ENCODE measurements at places on chromosomes 13 and 19.

GRCh38 chr13:45242524-45242923, 41.7 kb upstream of the KCTD4 start:
- no peak for DNase-seq

GRCh38 chr13:105196052-105196451, 1339.4 kb downstream of the EFNB2 start:
- DNase-seq: no peak

DNA sequence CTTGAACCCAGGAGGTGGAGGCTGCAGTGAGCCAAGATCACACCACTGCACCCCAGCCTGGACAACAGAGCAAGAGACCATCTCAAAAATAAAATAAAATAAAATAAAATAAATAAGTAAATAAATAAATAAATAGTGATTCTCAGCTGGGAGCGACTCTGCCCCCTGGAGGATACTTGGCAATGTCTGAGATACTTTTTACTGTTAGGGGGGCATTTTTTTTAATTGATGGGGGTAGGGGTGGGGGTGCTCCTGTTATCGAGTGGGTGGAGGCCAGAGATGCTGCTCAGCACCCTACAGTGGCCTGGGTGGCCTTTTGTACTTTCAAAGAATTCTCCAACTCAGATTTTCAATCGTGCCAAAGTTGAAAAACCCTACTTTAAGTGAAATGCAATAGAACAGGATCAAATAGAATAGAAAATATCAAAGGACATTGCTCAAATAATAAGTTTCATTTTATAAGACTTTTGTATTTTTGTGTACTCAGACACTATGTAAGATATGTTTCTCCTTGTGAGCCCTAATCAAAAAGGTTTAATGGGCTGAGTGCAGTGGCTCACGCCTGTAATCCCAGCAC, 7.1 kb upstream of the CLPP start:
- DNase-seq: no peak

- DNase-seq: no peak
These were observed 16.0 kb upstream of the QTRT1 start for GRCh38 chr19:10685210-10685609.

DNA sequence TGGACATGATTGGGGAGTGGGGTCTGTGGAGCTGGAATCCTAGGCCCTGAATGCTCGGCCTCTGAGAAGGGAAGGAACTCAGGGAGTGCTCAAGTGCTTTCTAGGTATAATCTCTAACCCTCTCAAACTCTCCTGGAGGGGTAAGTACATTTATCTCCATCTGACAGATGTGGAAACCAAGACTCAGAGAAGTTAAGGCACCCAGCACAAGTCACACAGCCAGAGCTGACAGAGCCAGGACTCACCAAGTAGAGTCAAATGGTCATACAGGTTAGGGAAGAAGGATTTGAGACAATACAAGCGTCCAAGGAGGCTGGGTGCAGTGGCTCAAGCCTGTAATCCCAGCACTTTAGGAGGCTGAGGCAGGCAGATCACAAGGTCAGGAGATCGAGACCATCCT, 12.9 kb upstream of the LYPD3 start:
- DNase-seq: no peak

GRCh38 chr13:36355632-36356031, 9.4 kb upstream of the SPART start:
- DNase-seq: no peak

- no peak for DNase-seq
These were observed 606.5 kb downstream of the UQCRFS1 start for GRCh38 chr19:28606269-28607032.

GRCh38 chr13:50548586-50548985, 294.9 kb downstream of the DLEU7 start:
- no peak for DNase-seq

GRCh38 chr19:14116525-14116917, 1.0 kb downstream of the PRKACA start:
- DNase-seq: no peak

DNA sequence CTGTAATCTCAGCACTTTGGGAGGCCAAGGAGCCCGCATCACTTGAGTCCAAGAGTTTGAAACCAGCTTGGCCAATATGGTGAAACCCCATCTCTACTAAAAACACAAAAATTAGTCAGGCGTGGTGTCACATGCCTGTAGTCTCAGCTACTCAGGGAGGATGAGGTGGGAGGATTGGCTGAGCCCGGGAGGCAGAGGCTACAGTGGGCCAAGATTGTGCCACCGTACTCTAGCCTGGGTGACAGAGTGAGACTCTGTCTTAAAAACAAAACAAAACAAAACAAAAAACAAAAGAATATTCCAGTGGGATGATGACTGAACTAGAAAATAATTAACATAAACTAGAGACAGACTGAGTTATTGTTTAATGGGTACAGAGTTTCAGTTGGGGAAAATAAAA, 81.7 kb upstream of the ABCC4 start:
- no peak for DNase-seq

DNA sequence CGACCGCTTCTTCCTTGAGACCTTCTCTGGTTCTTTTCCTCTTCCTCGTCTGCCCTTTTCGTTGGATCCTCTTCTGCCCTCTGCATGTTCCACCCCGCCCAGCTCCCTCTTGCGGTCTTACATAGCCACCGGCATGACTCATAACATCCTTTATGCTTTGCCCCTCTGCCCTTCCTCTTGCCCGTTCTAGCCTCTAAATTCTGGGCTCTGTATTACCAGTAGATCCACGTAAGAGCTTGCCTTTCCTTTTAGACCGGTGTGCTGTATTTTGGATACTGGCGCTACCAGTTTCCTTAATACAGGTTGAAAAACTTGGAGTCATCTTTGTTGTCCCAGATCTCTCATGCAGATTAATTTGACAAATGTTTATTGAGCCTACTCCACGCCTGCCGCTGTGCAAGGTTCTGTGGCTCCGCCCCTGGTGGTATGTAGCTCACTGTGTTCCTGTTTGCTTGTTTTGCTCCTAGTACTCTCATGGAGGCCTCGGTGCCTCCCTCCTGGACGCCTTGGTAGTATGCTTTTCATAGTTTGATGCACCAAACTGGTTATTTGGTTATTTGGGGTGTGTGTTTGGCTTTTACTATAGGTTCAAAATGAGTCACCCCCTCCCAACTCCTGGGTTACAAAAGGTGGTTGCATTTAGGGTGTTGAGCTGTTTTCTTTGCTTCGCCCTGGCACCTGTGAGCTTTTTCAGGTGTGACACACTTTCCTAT, 1.7 kb downstream of the GTF3A start:
- peak; percentile 50 for DNase-seq

- DNase-seq: no peak
These were observed 6.8 kb downstream of the CYSLTR2 start for GRCh38 chr13:48660361-48661076.

- peak; percentile 14 for DNase-seq
These were observed 626 bp downstream of the ZNF233 start for GRCh38 chr19:44260343-44260681.

- no peak for DNase-seq
These were observed at the start of gene PLIN4 for GRCh38 chr19:4518345-4519171. TSS of gene PLIN4 (minus strand) at chr19:4518486. CDS start at chr19:4518272, 214 bp downstream.

DNA sequence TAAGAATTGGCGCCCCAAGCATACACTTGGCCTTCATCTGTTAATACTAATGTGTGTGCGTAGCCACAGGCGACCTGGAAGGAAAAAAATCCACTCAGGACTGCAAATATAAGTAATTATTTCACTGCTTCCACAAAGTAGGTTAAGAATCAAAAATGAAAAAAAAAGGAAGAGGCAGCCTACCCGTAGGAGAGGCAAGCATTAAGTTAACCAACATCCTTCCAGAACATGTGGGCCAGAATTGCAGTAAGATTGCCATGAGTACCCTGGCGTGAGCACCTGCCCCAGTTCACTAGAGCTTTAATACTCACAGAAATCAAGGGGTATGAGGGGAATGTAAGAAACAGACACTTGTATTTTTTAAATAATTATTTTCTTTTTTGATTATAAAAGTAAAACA, 22.2 kb downstream of the RCBTB2 start:
- no peak for DNase-seq

GRCh38 chr13:94494026-94494425, 14.5 kb upstream of the DCT start:
- no peak for DNase-seq

DNA sequence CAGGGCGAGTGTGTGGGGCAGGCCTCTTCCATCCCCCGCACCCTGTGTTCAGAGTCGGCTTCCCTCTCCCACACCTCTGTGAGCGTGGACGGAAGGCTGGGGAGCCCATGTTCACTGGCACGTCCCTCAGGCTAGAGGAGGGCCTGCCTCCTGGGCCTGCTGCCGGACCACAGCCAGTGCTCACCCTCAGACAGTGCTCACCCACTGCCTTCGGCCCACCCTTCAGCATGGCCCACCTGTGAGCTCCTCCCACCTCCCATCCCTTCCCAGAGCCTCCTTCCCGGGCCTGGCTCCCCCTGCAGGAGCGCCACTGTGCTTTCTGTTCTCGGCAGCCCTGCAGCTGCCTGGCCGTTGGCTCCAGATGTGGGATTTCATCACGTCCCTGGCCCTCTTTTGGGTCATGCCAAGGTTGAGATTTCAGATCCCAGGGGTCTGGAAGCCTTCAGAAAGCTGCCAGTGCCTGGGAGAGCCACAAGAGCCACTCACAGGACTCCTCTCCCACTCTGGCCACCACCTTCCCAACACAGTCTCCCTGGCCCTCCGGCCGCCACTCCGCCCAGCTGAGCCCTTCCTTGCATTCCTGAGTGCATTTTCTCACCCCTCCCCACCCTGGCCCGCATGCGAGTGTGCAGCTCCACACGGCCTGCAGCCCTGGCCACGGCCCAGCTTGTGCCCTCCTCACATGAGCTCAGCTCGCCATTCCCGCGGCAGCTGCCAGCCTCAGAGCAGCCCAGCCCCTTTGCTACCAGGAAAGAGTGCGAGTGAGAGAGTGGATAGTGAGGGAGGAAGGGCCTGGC, 25.3 kb downstream of the CAPN12 start:
- DNase-seq: no peak

DNA sequence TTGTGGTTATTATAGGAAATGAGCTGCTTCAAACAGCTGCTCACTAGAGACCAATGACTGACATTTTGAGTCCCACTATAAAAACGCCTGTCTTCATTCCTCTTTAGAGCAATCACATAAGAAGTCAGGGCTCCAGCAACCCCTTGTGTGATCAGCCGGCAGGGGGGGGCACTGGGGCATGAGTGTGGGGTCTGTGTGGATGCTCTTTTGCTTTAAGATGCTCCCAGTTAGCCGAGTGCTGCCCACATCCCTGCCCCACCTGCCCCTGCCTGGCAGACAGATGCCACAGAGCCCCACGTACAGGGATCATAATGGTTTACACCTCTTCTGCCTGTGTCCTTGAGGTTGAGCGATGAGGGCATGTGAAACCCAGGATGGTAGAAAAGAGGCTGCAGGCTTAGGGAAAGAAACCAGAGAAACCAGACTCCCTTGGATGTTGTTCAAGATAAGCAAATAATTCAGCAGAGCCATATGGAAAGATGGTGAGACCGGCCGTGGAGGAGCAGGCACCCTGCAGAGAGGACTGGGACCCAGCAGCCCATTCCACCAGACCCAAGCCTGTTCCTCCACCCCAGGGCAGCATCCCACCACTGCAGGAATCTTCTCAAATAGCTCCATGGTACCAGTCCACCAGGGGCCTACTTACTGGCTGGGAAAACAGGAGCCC, 55.4 kb downstream of the CHST8 start:
- no peak for DNase-seq

DNA sequence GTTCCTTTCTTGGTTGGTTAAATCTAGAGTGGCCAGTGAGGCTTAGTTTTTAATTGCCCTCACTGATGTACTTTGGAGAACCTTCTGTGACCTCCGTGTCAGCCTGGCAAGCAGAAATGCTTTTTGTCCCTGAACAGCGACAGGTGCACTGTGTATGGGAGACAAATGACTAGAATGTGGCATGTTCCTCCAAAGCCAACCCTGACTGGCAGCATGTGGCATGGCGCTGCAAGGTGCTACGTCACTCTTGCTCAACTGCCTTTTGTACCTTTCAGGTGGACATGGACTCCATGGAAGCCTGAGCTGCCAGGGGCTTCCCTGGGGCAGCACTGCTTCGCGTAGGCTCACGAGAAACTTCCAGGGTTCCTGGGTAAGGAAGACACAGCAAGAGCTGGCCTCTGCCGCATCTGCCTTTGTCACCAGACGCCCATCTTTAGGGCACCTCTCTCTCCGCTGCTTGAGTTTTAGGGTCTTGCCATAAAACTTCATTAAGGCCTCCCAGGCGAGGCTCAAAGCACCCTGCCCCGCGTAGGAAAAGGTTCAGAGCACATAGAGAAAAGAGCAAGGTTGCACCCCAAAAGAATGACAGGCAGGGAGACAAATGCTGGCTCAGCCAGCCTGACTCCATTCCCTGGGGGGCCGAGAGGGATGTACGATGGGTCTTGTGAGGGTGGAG, 167.1 kb upstream of the SOX1 start:
- no peak for DNase-seq

- no peak for DNase-seq
These were observed 96.2 kb upstream of the RFC3 start for GRCh38 chr13:33721724-33722123.

DNA sequence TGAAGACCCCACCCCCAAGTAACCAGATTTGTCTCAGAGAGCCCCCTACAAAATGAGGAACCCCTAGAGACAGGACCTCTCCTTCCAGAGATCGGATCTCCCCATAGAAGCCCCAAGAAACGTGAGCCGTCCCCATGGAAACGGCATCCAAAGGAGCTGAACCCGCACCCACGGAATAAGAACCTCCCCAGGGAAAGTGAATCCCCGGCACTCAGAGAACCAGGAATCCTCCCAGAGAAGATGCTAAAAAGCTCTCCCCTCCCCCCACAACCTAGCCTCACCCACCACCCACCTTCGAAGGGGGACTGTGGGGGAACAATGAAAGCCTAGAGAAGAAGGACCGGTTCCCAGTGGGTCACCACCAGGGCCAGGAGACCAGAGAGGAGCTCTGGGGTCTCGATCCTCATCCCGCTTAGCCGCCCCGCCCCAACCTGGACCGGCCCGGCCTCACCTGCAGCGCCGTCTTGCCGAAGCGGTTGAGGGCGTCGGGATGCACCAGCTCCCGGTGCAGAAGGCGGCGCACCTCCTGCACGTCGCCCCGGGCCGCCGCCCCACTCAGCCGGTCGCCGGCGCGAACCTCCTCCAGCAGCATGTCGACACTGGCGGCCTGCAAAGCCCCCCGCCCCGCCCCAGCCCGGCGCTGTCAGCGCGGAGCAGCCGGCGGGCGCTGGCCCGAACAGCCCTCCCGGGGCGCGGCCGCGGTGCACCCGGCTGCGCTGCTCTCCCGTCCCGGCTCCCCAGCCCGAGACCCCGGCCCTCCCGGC, 535 bp downstream of the CDKN2D start:
- no peak for DNase-seq

- peak; percentile 10 for DNase-seq
These were observed 220.3 kb downstream of the KLF12 start for GRCh38 chr13:73913751-73914518.

GRCh38 chr19:11322269-11323024, 17.0 kb downstream of the RAB3D start:
- DNase-seq: no peak

GRCh38 chr19:39078436-39079200, 5.5 kb upstream of the ACP7 start:
- DNase-seq: no peak

DNA sequence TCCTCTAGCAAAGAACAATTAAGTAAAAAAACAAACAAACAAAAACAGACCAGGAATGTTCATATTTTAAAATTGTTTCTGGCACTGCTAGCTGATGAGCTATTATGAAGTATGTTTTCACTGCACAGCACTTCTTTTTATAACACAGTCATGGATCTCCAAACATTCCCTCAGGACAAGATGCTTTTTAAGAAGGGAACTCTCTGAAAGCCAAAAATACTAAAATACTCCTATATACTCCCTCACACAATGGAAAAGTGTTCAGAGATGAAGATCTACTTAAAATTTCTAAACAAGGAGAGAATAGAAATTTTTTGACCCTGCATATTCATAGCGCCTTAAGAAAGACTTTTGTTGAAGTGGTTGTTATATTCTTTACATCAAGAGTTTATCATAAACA, 926.8 kb downstream of the DIAPH3 start:
- DNase-seq: no peak

- no peak for DNase-seq
These were observed 2.5 kb downstream of the LCP1 start for GRCh38 chr13:46179491-46179908.
